Neural crest cell (in vitro differentiated cells): ENCODE measurements at places on chromosomes 3 and 15.

DNA sequence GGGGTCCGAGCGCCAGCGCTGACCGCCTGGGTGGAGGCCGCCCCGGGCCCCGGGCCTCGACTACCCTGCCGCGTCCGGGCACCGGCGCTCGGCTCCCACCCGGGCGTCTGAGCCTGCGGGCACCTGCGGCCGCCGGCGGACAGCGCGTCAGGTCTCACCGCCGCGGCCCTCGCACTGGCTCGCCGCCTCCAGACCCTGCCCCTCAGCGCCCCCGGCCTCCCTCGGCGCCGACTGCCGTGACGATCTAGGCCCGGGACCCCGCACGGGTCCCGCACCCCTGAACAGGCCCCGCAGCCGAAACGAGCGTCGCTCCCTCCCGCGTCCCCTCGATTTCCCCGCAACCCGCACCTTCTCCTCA, 297 bp downstream of the PRC1 start:
- peaks cover 2% of the 10 kb centered on the region for H3K27me3 ChIP-seq
- peak; percentile 13 for DNase-seq
- H3K4me1 ChIP-seq, result peaks cover 36% of the 10 kb centered on the region
- H3K27ac ChIP-seq, result peak overlapping the region; percentile 100
- H3K4me3 ChIP-seq, result peak overlapping the region; percentile 100

- H3K27ac ChIP-seq, result no peak overlapping the region
- no peak for DNase-seq
- H3K4me3 ChIP-seq, result no peak overlapping the region
- H3K36me3 ChIP-seq, result no peaks in the 10 kb centered on the region
- peaks cover 8% of the 10 kb centered on the region for H3K4me1 ChIP-seq
Observed at GRCh38 chr3:143648708-143649107, 199.6 kb downstream of the SLC9A9 start.

DNA sequence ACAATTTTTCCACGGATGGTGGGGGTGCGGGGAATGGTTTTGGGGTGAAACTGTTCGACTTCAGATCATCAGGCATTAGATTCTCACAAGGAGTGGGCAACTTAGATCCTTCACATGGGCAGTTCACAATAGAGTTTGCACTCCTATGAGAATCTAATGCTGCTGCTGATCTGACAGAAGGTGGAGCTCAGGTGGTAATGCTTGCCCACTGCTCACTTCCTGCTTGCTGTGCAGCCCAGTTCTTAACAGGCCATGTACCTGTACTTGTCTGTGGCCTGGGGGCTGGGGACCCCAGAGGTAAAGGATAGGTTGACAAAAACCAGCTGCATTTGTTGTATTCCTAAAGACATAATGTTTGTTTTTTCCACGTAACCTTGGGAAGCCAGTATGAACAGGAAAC, 16.0 kb downstream of the DZIP3 start:
- no peaks in the 10 kb centered on the region for H3K27me3 ChIP-seq
- H3K27ac ChIP-seq, result no peak overlapping the region
- DNase-seq, result no peak
- H3K4me3 ChIP-seq, result no peak overlapping the region
- H3K4me1 ChIP-seq, result peaks cover 13% of the 10 kb centered on the region

DNA sequence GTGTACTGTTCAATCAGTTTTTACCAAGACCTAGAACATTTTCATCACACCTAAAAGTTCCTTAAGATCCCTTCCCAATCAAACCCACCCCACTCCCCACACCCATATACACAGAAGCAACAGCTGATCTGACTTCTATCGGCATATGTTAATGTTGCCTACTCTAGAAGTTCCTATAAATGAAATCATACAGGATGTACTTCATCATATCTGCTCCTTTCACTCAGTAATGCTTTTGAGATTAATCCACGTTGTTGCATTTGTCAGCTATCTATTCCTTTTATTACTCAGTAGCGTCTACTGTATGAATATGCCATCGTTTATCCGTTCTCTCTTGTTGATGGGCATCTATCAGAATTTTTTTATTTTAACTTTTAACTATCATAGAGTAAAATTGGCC, 14.3 kb upstream of the FILIP1L start:
- H3K27me3 ChIP-seq, result no peaks in the 10 kb centered on the region
- H3K36me3 ChIP-seq, result no peaks in the 10 kb centered on the region
- H3K27ac ChIP-seq, result no peak overlapping the region
- H3K4me3 ChIP-seq, result no peak overlapping the region
- peaks cover 27% of the 10 kb centered on the region for H3K4me1 ChIP-seq
- no peak for DNase-seq

DNA sequence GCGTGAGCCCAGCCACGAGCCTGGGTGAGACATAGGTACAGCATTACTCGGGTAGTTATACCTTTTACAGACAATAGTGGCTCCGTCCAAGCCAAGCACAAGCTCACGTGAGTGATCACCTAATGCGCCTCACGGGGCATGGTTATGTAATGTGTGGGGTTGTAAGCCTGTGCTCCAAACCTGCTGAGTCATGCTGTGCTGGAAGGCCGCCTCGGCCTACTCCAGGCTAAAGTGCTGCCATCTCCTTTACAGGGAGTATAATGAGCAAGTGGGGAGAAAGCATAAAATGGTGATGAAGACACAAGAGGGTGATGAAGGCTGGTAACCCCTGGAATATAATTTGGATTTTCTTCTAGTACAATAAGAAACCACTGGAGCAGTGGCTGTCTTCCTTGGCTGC, 175.8 kb upstream of the STT3B start:
- H3K36me3 ChIP-seq, result no peaks in the 10 kb centered on the region
- peaks cover 16% of the 10 kb centered on the region for H3K4me1 ChIP-seq
- no peak for DNase-seq
- H3K4me3 ChIP-seq, result no peak overlapping the region
- H3K27me3 ChIP-seq, result no peaks in the 10 kb centered on the region

- no peak for DNase-seq
- H3K27ac ChIP-seq, result no peak overlapping the region
- no peak overlapping the region for H3K4me3 ChIP-seq
- no peaks in the 10 kb centered on the region for H3K27me3 ChIP-seq
- peaks cover 26% of the 10 kb centered on the region for H3K4me1 ChIP-seq
- H3K36me3 ChIP-seq, result peaks cover 9% of the 10 kb centered on the region
Observed at GRCh38 chr15:92629276-92629974, 26.1 kb downstream of the FAM174B start.

- no peaks in the 10 kb centered on the region for H3K27me3 ChIP-seq
- peaks cover 33% of the 10 kb centered on the region for H3K36me3 ChIP-seq
- H3K27ac ChIP-seq, result no peak overlapping the region
- no peaks in the 10 kb centered on the region for H3K4me1 ChIP-seq
Observed at GRCh38 chr3:142353571-142353970, 94.3 kb downstream of the XRN1 start.

GRCh38 chr3:37237252-37237651, 62.9 kb upstream of the LRRFIP2 start:
- no peak overlapping the region for H3K4me3 ChIP-seq
- peaks cover 3% of the 10 kb centered on the region for H3K4me1 ChIP-seq
- H3K27ac ChIP-seq, result no peak overlapping the region

GRCh38 chr3:143685491-143685890, 162.8 kb downstream of the SLC9A9 start:
- peaks cover 21% of the 10 kb centered on the region for H3K27me3 ChIP-seq
- H3K27ac ChIP-seq, result no peak overlapping the region
- H3K36me3 ChIP-seq, result no peaks in the 10 kb centered on the region
- DNase-seq, result no peak

DNA sequence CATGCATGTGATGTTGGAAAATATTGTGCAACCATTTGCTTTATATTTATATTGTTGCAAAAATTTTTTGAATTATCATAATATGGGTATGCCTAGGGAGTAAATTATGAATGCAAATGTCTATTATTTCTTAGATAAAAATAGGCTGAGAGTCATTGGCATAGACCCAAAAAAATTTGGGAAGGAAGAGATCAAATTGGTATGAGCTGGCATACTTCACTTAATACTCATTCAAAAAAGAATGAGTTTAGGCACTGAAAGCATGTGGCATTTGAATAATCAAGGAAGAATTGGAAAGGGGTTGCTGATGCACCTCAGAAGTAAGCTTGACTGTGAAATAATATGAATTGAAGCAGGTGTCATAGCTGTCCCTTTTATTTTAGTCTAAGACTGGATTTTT, 764.0 kb upstream of the DPPA4 start:
- no peaks in the 10 kb centered on the region for H3K36me3 ChIP-seq
- no peak for DNase-seq
- no peaks in the 10 kb centered on the region for H3K27me3 ChIP-seq
- no peak overlapping the region for H3K27ac ChIP-seq
- H3K4me1 ChIP-seq, result no peaks in the 10 kb centered on the region

DNA sequence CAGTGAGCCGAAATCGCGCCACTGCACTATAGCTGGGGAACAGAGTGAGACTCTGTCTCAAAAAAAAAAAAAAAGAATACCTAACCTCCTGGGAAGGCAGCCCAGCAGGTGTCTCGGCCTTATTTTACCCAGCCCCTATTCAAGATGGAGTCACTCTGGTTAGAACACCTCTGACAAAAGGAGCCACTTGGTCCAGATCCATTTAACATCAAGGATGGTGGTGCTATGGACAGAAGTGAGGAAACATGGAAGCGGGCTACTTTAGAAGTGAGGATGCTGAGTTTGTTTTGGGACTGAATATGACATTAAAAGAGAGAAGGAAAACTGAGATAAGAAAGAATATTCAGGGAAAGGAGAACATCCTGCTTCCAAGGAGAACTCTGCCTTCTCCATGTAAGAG, 14.7 kb downstream of the GLDN start:
- H3K4me1 ChIP-seq, result no peaks in the 10 kb centered on the region
- no peak overlapping the region for H3K27ac ChIP-seq
- no peak for DNase-seq
- no peak overlapping the region for H3K4me3 ChIP-seq

DNA sequence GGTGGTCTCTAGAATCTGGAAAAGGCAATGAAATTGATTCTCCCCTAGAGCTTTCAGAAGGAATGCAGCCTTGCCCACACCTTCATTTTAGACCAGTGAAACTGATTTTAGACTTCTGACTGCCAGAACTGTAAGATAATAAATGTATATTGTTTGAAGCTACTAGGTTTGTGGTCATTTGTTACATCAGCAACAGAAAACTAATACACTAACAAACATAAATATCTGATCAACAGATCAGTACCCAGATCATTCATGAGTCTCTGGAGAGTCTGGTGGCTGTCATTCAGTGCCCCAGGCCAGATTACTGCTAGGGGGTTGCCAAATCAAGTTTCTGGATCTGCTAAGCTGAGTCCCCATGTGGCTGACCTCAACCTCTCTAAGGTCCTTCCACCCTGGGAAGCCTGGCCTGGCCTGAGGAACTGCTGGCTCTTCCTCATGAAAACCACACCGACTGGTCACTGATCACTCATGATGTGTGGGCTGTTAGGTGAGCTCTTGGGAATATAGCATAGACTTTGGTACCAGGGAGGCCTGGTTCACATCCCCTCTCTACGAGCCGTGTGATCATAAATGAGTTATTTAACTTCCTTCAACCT, 11.1 kb upstream of the LACTB start:
- H3K4me3 ChIP-seq, result no peak overlapping the region
- no peaks in the 10 kb centered on the region for H3K36me3 ChIP-seq
- no peak for DNase-seq
- no peaks in the 10 kb centered on the region for H3K27me3 ChIP-seq

GRCh38 chr15:92122259-92122658, 268.8 kb downstream of the SLCO3A1 start:
- H3K27ac ChIP-seq, result no peak overlapping the region
- H3K27me3 ChIP-seq, result peaks cover 1% of the 10 kb centered on the region
- peaks cover 9% of the 10 kb centered on the region for H3K36me3 ChIP-seq
- DNase-seq, result no peak
- H3K4me1 ChIP-seq, result peaks cover 15% of the 10 kb centered on the region

DNA sequence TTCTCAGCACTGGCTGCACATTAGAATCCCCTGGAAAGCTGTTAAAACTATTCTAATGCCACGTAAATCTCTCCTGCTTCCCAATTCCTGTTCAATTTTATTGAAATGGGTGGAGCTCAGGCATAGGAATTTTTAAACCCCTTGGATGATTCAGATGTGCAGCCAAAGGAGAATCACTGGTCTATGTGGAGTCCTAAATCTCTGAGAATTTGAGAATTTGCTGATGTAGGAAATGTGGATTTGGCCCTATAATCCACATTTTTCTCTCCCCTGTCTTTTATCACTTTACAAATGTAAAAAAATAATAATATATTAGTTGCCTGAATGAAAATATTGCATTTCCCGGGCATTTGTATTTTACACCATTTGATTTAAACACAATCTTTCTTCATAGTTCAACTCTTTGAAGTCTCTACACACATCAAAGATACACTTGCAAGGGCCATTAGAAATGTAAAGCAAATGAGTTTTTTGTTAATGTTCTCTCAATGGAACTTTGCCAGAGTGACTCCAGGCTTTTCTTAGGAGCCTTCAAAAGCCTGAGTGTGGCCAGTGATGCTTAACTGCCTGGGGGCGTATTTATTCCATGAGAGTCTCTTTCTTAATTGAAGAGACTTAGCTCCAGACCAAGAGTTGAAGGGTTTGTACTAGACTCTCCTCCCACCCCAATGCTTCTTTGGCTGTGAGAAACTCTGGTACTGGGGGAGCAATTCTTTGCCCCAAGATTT, 48.8 kb upstream of the PTX3 start:
- no peak for DNase-seq
- no peak overlapping the region for H3K27ac ChIP-seq
- peaks cover 44% of the 10 kb centered on the region for H3K4me1 ChIP-seq
- no peak overlapping the region for H3K4me3 ChIP-seq
- H3K27me3 ChIP-seq, result no peaks in the 10 kb centered on the region
- peaks cover 14% of the 10 kb centered on the region for H3K36me3 ChIP-seq

DNA sequence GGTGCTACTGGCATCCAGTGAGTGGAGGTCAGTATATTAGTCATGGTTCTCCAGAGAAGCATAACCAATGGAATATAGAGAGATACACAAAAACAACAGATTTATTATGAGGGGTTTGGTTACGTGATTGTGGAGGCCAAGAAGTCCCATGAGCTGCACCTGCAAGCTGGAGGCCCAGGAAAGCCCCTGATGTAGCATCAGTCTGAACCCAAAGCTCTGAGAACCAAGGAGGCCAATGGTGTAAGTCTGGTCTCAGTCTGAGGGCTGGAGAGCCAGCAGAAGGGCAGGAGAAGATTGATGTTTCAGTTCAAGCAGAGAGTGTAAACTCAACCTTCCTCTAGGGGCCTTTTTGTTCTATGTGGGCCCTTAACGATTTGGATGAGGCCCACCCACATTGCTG, 144.1 kb downstream of the KLF13 start:
- H3K27ac ChIP-seq, result no peak overlapping the region
- no peaks in the 10 kb centered on the region for H3K36me3 ChIP-seq
- no peak for DNase-seq
- peaks cover 19% of the 10 kb centered on the region for H3K4me1 ChIP-seq
- H3K4me3 ChIP-seq, result no peak overlapping the region

DNA sequence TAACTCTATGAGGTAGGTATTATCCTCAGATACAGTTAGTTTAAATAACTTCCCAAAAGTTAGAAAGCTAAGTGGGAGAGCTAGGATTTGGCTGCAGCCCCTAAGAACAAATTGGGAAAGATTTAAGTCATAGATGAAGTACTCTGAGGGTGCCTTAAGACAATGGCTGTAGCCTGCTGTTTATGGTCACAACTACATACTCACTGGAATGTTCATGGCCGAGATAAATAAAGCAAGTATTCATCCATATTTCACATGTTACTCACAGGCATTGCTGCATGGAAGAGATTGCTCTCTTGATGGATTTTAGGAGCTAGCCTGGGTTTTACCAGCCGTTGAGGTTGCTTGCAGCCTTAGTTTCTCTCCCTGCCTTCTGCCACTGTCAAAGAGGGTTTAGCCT, 145.0 kb downstream of the CMSS1 start:
- no peaks in the 10 kb centered on the region for H3K36me3 ChIP-seq
- no peak overlapping the region for H3K4me3 ChIP-seq
- no peaks in the 10 kb centered on the region for H3K4me1 ChIP-seq
- H3K27ac ChIP-seq, result no peak overlapping the region
- DNase-seq, result no peak
- no peaks in the 10 kb centered on the region for H3K27me3 ChIP-seq

- no peak overlapping the region for H3K27ac ChIP-seq
- no peaks in the 10 kb centered on the region for H3K36me3 ChIP-seq
- peaks cover 21% of the 10 kb centered on the region for H3K4me1 ChIP-seq
- H3K27me3 ChIP-seq, result peaks cover 36% of the 10 kb centered on the region
- H3K4me3 ChIP-seq, result no peak overlapping the region
Observed at GRCh38 chr3:184559336-184559735, 2.2 kb upstream of the EPHB3 start.
